RPMI7951 (cell line): ENCODE measurements at places on chromosomes 6 and 20. TPM values are rescaled to one million over a fixed set of nuclear protein-coding genes. Genes with fewer than 3 reads are reported as not detected.
A peak's percentile ranks its signal among the peaks of the same experiment; 100 is the strongest.

CYP21A2 gene
- not detected in 2 replicates for total RNA-seq

C6orf52 gene
- total RNA-seq = 1.7 TPM in 1 of 2 replicates, not detected in the other

RFX6 gene
- not detected in 2 replicates for total RNA-seq

ELOVL4 gene
- 1.7 TPM in 2 replicates for total RNA-seq

PCK1 gene
- not detected in 2 replicates for total RNA-seq

TCEA2 gene
- total RNA-seq = 28.2 and 34.2 TPM in 2 replicates

GRM1 gene
- 0.12 TPM in 1 of 2 replicates, not detected in the other for total RNA-seq

ULBP1 gene
- total RNA-seq = 0.20 and 0.36 TPM in 2 replicates

CLVS2 gene
- total RNA-seq = not detected in 2 replicates

TOX2 gene
- total RNA-seq = 24.7 and 25.4 TPM in 2 replicates

TMEM217 gene
- total RNA-seq = 0.78 and 0.84 TPM in 2 replicates

GJA10 gene
- not detected in 2 replicates for total RNA-seq

TAAR9 gene
- not detected in 2 replicates for total RNA-seq

HDGFL1 gene
- not detected in 2 replicates for total RNA-seq

KCNQ2 gene
- total RNA-seq = 0.10 and 2.5 TPM in 2 replicates

DNA sequence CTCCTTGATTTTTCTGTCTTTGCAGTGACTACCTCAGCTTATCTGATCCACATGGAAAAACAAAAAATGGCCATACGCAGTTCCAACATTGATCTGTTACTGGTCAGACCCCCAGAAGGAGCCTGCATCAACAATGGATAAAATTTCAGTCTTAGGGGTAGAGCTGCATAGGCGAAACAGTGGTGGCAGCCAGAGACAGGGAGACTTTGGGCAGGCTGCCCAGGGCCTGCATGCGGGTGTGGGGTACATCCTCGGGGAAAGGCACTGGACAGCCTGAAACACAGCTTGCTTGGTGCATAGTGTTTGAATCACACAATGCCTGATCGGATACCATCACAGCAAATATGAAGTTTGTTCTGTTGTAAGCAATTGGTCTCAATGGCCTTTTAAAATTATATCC, 847.8 kb downstream of the QKI start:
- DNase-seq = no peak

- peak; percentile 77 for DNase-seq
Observed at GRCh38 chr20:63124092-63124781, 91.7 kb downstream of the YTHDF1 start.

GRCh38 chr6:149492798-149493343, 8.1 kb upstream of the ZC3H12D start:
- DNase-seq = no peak

DNA sequence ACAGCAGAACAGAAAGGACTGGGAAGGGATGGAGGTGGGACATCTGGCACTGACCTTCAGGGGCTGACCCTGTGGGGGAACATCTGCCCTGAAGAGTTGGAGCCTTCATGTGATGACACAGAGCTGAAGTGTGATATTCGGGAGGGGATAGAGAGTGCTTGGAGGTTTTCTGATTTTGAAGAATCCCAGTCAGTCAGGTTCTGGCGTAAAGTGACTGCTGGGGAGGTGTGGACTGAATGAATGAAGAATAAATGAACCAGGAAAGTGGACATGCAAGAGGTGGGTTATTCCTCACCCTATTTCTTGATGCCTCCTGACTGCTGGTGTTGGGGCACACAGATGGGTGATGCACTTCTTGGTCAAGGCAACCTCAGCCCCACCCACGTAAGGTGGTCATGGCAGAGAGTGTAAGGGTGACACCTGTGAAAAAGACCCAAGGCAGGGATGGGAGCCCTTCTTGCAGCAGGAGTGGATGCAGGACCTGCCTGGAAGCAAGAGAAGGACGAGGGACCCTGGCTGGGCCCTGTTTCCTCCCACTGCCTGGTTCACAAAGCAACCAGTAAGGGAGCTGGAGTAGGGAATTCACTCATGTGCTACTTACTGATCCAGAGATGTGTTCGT, 13.1 kb downstream of the MICA start:
- no peak for DNase-seq

- DNase-seq = peak; percentile 62
Observed at GRCh38 chr6:108565091-108565766, 4.5 kb downstream of the FOXO3 start.

GRCh38 chr6:69390125-69390524, 406.7 kb downstream of the LMBRD1 start:
- no peak for DNase-seq

GRCh38 chr6:30494291-30494861, 5.1 kb downstream of the HLA-E start:
- no peak for DNase-seq

DNA sequence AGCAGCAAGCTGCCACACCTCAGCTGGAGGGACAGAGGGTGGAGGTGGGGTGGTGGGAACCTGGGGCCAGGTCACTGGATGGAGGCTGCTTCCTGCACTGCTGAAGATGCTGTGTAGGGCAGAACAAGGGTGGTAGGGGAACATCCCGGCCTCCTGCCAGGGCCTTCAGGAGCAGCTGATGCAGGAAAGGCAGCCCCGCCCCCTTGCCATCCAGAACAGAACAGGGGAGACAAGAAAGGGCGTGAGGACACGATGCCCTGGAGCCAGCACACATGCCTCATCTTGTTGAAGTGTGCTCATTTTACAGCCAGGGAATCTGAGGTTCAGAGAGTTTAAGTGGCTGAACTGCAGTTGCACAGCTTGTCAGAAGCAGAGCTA, 43.1 kb upstream of the PHACTR3 start:
- DNase-seq = no peak

- DNase-seq = no peak
Observed at GRCh38 chr6:13666194-13667105, 45.2 kb downstream of the RANBP9 start.

GRCh38 chr6:153131037-153131981, at the start of gene RGS17:
Gene RGS17 (minus strand): TSS chr6:153131282. CDS start chr6:153044018, 87,264 bp downstream.
- peak; percentile 77 for DNase-seq

- DNase-seq = peak; percentile 62
Observed at GRCh38 chr20:33391722-33392415, 9.4 kb downstream of the CDK5RAP1 start.

- no peak for DNase-seq
Observed at GRCh38 chr6:129233458-129234134, 350.7 kb downstream of the LAMA2 start.

DNA sequence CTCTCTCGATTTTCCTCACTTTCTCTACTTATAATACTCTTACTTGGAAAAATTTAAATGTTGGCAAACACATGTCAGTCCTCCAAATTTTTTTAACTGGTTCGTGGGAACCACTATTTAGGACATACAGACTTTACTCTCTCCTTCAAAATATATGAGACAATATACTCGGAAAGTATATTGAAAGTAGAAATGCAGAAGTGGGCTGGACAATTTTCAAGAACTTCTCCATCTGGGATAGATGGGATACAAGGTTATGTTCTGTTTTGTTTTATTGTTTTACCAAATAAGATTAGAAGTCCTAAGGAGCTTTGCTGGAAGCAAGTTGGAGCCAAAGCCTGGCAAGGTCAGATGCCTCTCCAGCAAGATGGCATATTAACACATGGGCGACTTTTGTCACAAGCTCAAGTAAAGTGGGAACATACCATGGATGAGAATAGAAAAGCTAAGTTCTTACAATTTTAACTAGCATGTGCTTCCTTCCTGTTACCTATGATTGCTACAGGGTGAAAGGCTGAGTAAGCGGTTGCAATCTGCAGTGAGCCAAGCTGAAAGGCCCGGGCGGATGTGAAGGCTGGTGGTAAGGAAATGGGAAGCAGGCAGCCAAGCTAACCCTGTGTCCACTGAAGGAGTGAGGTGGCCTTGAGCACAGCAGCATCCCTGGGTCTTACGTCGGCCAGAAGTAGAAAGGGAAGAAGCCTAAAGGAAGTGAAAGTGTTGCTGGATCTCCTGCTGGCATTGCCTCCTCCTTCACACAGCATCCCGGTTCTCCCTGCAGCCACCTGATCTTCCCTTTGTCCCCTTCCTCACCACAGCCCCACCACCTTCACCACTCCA, 7.1 kb downstream of the MAP3K5 start:
- no peak for DNase-seq

DNA sequence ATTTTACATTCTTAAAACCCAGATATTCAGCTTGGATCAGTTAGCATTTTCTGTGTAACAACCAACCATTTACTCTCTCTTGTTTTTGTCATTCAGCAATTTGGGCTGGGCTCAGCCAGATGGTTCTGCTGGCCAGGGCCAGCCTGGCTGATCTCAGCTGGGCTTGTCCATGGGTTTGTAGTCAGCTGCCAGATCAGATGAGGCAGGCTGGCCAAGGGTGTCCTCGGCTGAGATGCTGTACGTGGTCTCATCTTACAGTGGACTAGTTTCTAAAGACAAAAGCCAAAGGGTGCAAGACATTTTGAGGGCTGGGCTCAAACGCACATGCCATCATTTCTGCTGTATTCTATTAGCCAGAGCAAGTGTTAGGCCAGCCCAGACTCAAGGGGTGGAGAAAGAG, 16.0 kb upstream of the FAM210B start:
- no peak for DNase-seq

DNA sequence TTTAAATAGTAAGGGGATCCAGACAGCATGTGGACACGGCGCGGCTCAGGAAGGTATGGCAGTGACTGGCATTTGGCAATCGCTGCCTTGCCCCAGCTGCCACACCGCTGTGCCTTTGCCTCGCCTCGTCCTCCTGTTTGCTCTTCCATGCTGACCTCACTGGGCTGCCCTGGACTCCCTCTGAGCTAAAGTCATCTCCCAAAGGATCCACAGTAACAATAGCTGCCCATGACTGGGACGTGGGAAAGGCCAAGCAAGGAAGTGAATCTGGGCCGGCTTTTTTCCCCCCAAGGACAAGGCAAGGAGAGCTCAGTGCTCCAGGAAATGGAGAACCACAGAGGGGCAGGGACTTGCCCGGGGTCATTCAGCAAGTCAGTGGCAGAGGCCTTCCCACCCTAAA, 48.1 kb downstream of the JPH2 start:
- peak; percentile 90 for DNase-seq

GRCh38 chr6:16723402-16723801, 37.9 kb downstream of the ATXN1 start:
- DNase-seq = no peak

GRCh38 chr6:1711136-1711535, 101.4 kb downstream of the FOXC1 start:
- no peak for DNase-seq

- no peak for DNase-seq
Observed at GRCh38 chr6:17688481-17688880, 18.2 kb downstream of the NUP153 start.

GRCh38 chr6:138555421-138555988, 56.2 kb upstream of the NHSL1 start:
- DNase-seq = peak; percentile 68

DNA sequence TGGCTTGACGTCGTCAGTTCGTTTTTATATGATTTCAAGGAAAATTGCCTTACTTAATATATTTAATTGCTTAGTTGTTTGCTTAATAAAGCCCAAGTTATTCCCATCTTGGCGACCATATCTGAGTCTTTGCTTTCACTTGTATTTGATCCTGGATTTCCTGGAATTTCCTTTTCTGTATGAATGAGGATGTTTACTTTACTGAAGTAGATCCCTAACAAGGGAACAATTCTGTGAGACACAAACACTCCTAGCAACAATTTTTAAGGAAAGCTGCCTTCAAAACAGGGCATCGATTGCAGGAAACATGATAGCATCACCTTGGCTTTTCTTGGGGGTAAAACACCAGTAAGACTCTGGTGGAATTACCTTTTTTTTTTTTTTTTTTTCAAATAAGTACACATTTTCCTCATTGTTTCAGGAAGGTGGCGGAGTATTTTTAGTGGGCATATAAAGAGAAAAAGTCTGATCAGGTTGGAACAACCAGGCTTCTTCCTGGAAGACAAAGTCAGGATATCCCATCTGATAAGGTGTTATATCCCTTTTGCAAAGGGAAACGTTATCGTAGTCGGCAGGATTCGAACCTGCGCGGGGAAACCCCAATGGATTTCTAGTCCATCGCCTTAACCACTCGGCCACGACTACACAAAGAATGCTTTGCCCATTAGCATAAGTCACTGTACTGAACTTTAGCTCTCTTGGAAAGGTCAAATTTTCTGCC, 68.5 kb upstream of the ZNF184 start:
- peak; percentile 32 for DNase-seq

GRCh38 chr6:113445201-113445600, 411.9 kb upstream of the MARCKS start:
- peak; percentile 51 for DNase-seq

DNA sequence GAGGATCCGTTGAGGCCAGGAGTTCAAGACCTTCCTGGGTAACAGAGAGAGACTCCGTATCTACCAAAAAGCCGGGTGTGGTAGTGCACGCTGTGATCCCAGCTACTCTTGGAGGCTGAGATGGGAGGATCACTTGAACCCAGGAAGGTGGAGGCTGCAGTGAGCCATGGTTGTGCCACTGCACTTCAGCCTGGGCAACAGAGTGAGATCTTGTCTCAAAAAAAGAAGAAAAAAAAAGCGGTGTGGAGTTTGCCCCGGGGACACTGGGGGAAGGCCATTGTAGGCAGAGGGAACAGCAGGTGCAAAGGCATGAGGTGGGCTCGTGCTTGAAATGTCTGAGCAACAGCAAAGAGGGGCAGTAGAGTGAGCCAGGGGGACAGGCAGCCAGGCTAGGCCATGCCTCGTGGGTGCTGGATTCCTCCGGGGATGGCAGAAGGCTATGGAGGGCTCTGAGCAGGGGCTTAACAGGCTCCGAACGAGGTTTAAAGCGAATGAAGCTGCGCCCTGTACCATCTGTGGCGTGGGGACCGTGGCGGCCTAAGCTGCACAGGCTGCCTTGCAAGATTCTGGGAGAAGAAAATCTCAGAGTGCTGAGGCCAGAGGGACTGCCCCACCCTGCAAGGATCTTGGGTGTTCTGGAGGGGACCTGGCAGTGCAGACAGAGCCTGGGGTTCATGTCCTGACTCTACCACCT, 36.9 kb upstream of the NOL4L start:
- DNase-seq = no peak

- peak; percentile 68 for DNase-seq
Observed at GRCh38 chr6:121482004-121482693, 46.7 kb downstream of the GJA1 start.

DNA sequence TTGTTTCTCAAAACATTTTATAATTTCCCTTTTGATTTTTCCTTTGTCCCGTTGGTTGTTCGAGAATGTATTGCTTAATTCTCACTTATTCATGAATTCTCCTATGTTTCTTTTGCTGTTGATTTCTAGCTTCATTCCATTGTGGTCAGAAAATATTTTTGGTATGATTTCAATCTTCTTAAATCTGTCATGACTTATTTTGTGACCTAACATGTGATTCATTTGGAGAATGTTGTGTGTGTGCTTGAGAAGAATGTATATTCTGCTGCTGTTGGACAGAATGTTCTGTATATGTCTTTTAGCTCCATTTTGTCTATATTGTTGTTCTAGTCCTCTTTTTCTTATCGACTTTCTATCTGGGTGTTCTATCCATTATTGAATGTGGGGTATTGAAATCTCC, 286.2 kb upstream of the RNF217 start:
- DNase-seq = no peak

DNA sequence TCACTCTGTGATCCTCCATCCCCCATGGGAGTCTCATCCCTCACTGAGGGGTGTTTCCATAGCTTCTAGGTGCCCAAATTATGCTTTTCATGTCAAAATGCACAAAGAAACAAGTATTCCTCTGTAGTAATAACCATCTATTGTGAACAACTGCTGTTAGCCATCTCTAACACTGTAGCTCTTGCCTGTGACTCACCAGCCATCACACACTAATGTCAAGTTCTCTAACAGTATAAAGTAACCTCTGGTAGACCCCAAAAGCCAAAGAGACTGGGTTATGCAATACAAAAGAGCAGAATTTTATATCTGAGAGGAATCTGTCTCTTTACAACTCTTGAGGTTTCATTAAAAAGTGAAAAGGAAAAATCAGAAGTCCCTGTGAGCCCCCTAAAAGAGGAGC, 25.4 kb upstream of the IYD start:
- no peak for DNase-seq
